ENCODE measurements at places on chromosomes 1 and 21.

GRCh38 chr1:156712626-156713025 lies 7.2 kb upstream of the CRABP2 start:
- DNase-seq: no peak

DNA sequence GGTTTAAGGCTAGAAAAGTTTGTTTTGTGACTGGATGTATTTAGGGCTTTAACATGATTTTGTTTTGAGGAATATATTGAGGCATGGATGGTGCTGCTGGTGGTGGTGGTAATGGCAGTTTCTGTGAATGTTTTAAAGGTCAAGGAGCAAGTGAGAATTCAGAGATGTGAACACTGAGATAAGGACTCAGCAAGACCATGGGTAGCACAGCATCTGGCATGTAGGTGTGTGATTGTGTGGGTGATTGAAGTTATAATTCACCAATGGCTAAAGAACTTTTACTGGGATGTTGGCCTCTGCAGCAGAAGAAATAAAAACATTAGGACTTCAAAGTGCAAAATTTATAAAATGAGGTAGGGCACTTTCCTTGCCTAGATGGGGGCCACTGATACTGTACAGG lies 65.9 kb downstream of the MACF1 start:
- no peak for DNase-seq

DNA sequence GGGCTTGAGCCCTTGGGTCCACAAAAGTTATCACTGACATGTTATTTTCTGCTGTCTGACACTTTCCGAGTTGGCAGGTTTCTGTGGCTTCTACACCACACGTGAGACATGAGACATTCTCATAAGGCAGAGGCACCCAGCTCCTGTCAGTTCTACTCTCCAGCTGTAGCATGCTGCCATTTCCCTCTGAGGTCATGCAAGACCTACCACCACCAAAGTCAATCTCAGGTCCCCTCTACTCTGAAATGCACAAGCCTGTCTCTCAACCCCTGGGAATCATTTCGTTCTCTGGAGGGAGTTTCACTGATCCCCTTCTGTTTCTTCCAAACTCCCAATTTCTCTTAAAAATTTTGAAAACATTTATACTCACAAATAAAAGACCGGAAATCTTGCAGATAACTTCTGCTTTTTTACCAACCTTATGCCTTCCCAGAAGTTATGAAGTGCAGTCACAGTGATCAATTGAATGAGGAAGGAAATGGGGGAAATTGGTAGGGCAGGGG lies 39.5 kb upstream of the CR2 start:
- DNase-seq: no peak

- DNase-seq: peak; percentile 98
These were observed 337.6 kb upstream of the SNX7 start for GRCh38 chr1:98323906-98324358.

GRCh38 chr1:74426208-74426937 lies 86.0 kb downstream of the LRRC53 start:
- no peak for DNase-seq

- DNase-seq: no peak
These were observed 3.0 kb downstream of the SCAF4 start for GRCh38 chr21:31728952-31729351.

- DNase-seq: no peak
These were observed 419.9 kb downstream of the ZP4 start for GRCh38 chr1:237470712-237471338.

GRCh38 chr1:182213163-182213562 lies 151.7 kb upstream of the ZNF648 start:
- no peak for DNase-seq

- no peak for DNase-seq
These were observed 55.3 kb upstream of the TARDBP start for GRCh38 chr1:10957133-10957532.

GRCh38 chr1:74266001-74266400 lies 30.8 kb downstream of the TNNI3K start:
- no peak for DNase-seq

GRCh38 chr1:58779801-58780382 lies 4.0 kb downstream of the JUN start:
- DNase-seq: peak; percentile 83

DNA sequence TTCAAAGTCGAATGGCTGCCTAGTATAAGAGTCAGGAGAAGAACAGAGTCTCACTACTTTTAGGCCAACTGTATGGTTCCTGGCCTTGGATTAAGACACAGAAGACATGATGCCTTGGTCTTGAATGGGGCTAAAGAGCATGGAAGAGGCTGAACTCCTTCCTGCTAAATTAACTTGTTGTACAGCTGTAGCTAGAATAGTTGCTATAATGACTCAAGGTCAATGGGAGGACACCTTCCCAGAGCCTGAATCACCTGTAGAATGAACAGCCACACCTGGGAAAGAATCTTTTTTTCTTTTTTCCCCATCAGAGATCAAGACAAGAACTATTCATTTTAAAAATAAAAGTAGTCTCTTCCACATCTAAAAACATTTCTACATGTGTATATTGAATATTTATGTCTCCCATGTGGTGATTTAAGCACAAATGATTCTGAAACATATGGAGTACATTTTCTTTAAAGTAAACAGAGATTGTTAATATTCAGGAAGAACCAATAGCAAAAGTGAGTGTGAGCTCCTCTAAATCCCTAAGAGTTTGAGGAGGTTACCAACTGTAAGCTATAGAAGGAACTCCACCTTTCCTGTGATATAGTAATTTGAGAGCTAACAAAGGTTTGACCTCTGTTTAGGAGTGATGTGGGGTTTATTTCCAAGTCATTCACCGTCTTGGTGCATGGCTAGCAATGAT lies 191.3 kb downstream of the TGFB2 start:
- DNase-seq: no peak

- no peak for DNase-seq
These were observed 17.1 kb downstream of the ATP6V1G3 start for GRCh38 chr1:198523182-198523950.

All from cardiac fibroblast (primary cell).